ENCODE measurements at places on chromosomes 16 and 17. TPM values are rescaled to one million over a fixed set of nuclear protein-coding genes. Genes with fewer than 3 reads are reported as not detected.

GRCh38 chr16:69064124-69064763 lies 41.2 kb upstream of the HAS3 start:
- H3K27me3 ChIP-seq: no peaks in the 10 kb centered on the region
- H3K4me3 ChIP-seq: no peak overlapping the region
- H3K4me1 ChIP-seq: no peaks in the 10 kb centered on the region
- H3K36me3 ChIP-seq: no peaks in the 10 kb centered on the region
- no peak overlapping the region for H3K27ac ChIP-seq
- DNase-seq: no peak

DNA sequence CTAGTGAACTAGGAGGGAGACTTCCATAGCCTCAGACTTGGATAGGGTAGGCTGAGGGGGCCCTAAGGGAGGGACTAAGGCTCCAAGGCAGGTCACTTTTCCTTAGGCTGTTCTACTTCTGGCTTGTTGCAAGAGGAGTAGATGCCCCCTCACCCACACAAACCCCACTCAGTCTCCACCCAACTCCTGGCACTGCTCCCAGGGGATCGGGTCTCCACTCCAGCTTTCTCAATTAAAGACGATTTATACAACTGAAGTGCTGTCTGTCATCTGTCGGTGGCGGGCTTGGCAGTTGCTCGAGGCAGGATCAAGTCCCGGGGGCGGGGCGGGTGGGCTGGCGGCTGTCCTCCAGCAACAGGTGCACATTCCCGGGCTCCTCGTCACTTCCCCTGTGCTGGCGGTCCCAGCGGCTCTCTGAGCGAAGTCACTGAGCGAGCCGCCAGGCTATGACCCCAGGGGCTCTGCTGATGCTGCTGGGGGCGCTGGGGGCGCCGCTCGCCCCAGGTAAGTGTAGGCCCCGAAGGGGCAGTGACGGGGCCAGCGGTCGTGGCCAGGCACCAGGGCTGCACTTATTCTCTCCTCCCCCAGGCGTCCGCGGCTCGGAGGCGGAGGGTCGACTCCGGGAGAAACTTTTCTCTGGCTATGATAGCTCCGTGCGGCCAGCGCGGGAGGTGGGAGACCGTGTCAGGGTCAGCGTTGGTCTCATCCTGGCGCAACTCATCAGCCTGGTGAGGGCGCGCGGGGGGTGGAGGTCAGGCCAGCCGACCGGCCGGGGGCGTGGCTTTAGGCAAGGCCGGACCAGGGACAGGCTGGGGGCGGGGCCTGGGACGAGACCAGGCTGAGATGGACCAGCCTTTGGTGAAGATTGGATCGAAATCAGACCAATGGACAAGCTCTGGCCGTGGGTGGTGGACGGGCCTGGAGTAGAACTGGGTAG lies at the start of gene CHRNB1:
Gene CHRNB1, plus strand, starts transcription at position 380 of the 937 bp plus-strand sequence. Its CDS starts 67 bp downstream, at position 447.
- no peak for DNase-seq
- H3K4me1 ChIP-seq: peaks cover 26% of the 10 kb centered on the region
- H3K27ac ChIP-seq: peak within 1 kb of the TSS; percentile 33
- peaks cover 23% of the 10 kb centered on the region for H3K36me3 ChIP-seq
- peak within 1 kb of the TSS; percentile 72 for H3K4me3 ChIP-seq
- peaks cover 55% of the 10 kb centered on the region for H3K27me3 ChIP-seq

GRCh38 chr16:56983211-56983751 lies 6.1 kb upstream of the NLRC5 start:
- no peak for DNase-seq
- H3K27ac ChIP-seq: no peak overlapping the region
- no peak overlapping the region for H3K4me3 ChIP-seq
- H3K27me3 ChIP-seq: no peaks in the 10 kb centered on the region
- H3K4me1 ChIP-seq: peaks cover 73% of the 10 kb centered on the region

DNA sequence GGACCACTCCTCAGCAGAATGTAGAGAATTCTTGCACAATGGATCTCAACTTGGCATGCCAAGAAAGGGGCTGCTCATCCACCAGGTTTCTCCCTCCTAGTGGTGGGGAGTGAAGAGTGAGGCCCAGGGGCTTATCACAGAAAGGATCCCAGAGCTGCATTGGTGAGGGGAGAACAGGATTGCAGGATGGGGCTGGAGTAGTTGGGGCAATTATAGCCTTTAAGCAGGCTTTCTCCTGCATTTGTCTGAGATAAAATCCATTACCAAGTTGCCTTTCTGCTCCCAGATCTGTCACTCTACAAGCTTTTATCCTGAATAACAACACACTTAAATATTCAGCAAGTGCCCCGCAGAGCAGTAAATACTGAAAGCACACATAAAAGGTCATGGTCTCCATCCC lies 130.8 kb upstream of the CES5A start:
- no peaks in the 10 kb centered on the region for H3K36me3 ChIP-seq
- H3K27me3 ChIP-seq: peaks cover 6% of the 10 kb centered on the region
- H3K27ac ChIP-seq: no peak overlapping the region
- H3K4me3 ChIP-seq: no peak overlapping the region

The KRTAP4-3 gene
- total RNA-seq: not detected

GRCh38 chr16:81181013-81181720 lies 57.3 kb upstream of the BCO1 start:
- H3K27me3 ChIP-seq: peaks cover 2% of the 10 kb centered on the region
- DNase-seq: no peak

The COA3 gene
- 41.2 TPM for total RNA-seq

DNA sequence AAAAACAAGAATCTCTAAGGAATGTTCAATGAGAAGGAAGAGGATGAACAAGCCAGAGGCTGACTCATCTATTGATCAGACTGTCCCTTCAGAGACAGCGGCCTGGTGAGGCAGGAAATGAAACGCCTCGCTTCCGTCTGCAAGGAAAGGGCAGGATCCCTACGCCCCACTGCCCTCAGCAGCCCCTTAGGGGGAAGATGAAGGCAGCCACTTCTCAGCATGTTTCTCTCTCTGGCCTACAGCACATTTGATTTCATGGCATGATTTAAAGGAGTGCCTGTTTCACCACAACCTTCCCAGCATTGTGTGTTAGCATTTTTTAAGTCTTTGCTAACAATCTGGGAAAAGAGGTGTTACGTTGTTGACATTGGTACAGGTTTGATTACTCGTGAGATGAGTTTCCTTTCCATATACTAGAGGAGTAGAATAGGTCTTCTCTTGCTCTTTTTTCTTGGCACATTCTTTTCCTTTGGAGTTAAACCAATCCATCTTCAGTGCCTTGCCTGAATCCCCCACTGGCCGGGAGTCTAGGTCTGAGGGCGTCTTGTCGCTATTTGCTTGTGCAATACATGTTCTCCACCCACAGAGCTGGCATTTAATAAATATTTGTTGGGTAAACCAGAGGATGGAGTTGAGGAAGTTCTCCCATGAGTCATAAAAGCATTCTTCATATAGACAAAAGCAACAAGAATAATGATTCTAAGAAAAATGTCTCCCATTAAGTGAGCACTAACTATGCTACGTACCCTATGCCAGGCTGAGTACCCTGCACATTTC lies 47.4 kb downstream of the RBFOX3 start:
- DNase-seq: no peak
- H3K27ac ChIP-seq: no peak overlapping the region
- no peak overlapping the region for H3K4me3 ChIP-seq
- H3K4me1 ChIP-seq: no peaks in the 10 kb centered on the region
- no peaks in the 10 kb centered on the region for H3K36me3 ChIP-seq
